Liver (tissue), 10 donors: ENCODE measurements at places on chromosomes 16 and 17. TPM values are rescaled to one million over a fixed set of nuclear protein-coding genes. Genes with fewer than 3 reads are reported as not detected.

Gene IGFALS
- polyA plus RNA-seq, result 74.2 TPM

DNA sequence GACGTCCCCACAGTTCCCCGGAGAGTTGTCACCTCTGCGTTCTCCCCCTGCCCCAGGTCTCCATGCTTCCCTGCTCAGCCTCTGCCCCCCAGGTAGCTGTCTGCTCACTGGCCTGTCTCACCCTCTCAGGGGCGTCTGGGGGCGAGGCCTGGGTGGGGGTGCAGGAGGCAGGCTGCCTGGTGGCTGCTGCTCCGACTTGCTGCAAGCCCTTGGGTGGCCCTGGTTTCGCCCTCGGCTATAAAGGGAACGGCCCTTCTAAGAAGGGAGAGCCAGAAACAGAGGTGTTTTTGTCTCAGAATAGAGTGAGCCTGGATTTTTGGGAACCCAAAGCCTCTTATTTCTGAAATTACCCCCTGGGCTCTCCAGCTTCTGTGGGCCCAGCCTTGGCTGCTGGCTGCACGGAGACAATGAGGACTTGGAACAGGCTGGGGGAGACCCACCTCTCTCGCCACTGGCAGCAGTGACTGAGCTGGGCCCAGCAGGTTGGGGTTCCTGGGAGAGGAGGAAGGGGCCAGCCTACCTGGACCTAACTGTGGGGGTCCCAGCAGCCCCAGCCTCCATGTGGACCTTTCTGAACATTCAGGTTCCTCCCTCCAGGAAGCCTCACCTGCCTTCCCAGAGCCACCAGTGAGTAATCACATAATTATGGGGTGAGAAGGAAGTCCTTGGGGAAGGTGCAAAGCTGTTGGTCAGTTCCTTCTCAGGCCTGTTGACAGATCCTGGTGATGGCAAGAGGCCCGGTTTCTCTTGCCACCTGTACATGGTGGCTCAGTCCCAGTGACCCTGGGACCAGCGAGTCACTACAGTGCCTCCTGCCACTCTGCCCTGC lies 15.5 kb upstream of the SPNS2 start:
- DNase-seq, result no peak
- no peak overlapping the region for H3K27ac ChIP-seq
- H3K27me3 ChIP-seq, result no peaks in the 10 kb centered on the region
- no peak overlapping the region for H3K4me3 ChIP-seq

GRCh38 chr17:59845595-59846393 lies 46.9 kb downstream of the TUBD1 start:
- H3K4me3 ChIP-seq, result no peak overlapping the region
- peak overlapping the region; percentile 99 for H3K27ac ChIP-seq
- peaks cover 26% of the 10 kb centered on the region for H3K4me1 ChIP-seq

GRCh38 chr17:40588552-40588951 lies 23.3 kb upstream of the CCR7 start:
- no peak overlapping the region for H3K27ac ChIP-seq
- no peaks in the 10 kb centered on the region for H3K36me3 ChIP-seq
- no peaks in the 10 kb centered on the region for H3K27me3 ChIP-seq
- DNase-seq, result no peak

DNA sequence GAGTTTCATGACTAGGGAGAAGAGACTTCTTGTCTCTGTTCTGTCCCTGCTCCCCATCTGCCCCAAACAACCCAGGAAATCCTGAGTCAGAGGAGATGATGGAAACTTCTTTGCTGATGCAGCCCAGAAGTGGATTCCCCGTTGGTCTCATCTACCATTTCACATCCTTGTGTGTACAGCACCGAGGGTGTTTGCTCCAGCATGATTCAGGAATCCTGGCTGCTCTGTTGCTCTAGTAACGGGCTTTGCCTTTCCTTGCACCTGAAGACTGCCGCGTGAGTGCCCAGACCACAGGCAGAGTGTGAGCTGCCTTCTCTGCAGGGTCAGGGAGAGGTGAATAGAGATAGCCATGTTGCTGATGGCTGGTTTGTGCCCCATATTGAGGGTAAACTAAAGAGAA lies 408.4 kb downstream of the CPPED1 start:
- no peak overlapping the region for H3K4me3 ChIP-seq
- no peaks in the 10 kb centered on the region for H3K4me1 ChIP-seq
- H3K36me3 ChIP-seq, result no peaks in the 10 kb centered on the region
- H3K27me3 ChIP-seq, result no peaks in the 10 kb centered on the region
- no peak overlapping the region for H3K27ac ChIP-seq

DNA sequence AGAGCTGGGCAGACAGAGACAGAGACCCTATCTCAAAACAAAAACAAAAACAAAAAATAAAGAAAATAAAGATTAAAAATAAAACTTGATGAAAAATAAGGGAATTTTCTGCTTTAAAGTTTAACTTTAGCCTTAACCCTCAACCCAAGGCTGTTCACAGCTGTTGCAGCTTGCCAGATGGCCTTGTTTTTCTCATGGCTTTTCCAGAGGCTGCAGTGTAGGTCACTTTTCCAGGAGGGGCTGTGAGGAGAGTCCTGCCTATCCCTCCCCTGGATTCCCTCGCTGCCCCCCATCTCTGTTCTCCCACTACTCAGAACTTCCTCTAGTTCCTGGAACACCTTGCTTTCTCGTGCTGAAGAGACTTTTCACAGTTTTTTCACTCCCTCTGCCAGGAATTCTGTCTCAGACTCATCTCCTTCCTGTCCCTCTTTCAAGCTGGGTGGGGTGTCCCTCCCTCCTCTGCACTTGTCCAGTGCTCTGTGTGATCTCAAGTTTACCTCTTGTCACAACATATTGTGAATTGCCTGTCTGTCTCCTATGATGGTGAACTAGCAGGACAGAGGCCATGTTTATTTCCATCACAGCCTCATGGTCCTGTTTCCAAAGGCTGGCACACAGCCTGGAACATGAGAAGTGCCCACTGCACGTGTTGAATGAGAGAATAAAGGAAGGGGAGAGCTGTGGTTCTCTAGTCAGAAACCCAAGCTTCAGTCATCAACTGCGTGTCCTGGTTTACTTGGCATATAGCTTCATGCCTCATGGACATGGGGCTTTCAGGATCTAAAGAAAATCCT lies 69.9 kb upstream of the MSI2 start:
- no peak overlapping the region for H3K4me3 ChIP-seq
- no peak for DNase-seq
- H3K27me3 ChIP-seq, result no peaks in the 10 kb centered on the region
- no peaks in the 10 kb centered on the region for H3K4me1 ChIP-seq
